ENCODE measurements at places on chromosomes 1 and 21.

GRCh38 chr1:114718661-114719423 lies 2.3 kb upstream of the NRAS start:
- no peak for DNase-seq

GRCh38 chr1:201883786-201884185 lies 4.9 kb upstream of the SHISA4 start:
- peak; percentile 45 for DNase-seq

- DNase-seq, result no peak
These were observed 23.3 kb upstream of the CASQ2 start for GRCh38 chr1:115791816-115792215.

- peak; percentile 66 for DNase-seq
These were observed at the start of gene ARHGEF16 for GRCh38 chr1:3453891-3454810. ARHGEF16 (plus strand) TSS chr1:3454665; CDS start chr1:3463085, 8,420 bp downstream.

- DNase-seq, result no peak
These were observed 164.0 kb downstream of the PRDM16 start for GRCh38 chr1:3233031-3233430.

DNA sequence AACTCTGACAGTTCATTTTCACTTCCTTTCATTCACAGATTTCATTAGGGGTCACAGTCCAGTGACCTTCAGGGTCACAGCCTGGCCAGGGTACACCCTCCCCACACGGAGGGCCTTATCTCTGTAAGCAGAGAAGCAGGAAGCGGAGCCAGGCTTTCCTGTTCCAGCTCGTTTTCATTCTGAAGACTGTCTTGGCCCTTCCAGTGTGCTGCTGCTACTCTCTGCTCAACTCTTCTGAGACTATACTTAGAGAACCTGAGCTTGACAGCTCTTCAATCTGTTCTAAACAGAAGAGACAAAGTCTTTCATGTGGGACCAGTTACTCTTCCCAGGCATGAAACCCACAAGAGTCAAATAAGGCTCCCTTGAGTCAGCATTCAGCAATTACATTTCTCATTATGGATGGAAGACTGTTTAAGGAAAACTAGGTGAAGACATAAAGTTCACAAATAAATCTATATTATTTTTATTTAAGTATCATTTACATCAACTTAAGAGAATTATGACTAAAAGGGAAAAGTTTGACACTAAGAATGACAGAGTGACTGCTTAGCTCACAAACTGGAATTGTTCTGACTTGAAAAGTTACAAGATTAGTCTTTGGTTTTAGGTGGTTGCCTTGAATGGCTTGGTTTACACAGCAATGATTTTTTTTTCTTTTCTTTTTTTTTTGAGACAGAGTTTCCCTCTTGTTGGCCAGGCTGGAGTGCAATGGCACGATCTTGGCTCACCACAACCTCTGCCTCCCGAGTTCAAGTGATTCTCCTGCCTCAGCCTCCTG lies 4.8 kb upstream of the TDRD10 start:
- DNase-seq, result no peak

DNA sequence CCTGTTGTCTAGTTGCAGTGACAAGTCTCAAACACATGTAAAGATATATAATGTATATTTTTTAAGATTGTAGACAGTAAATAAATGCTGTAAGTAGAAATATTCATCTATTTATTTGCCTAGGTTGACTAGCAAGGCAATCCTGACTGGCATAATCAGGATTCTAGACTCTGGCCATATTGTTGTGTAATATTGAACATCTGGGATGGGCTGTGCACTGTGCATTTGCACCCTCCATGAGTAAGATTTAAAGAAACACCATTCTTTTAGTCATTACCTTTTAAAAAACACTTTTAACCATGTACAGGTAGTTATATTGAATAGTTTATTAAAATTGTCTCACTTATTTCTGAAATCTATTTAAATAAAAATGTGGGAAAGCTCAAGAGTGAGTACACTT lies 32.4 kb downstream of the RASAL2 start:
- DNase-seq, result no peak

- DNase-seq, result no peak
These were observed 16.3 kb upstream of the BEND5 start for GRCh38 chr1:48792961-48793360.

GRCh38 chr1:247646867-247647266 lies 32.7 kb downstream of the OR13G1 start:
- no peak for DNase-seq

DNA sequence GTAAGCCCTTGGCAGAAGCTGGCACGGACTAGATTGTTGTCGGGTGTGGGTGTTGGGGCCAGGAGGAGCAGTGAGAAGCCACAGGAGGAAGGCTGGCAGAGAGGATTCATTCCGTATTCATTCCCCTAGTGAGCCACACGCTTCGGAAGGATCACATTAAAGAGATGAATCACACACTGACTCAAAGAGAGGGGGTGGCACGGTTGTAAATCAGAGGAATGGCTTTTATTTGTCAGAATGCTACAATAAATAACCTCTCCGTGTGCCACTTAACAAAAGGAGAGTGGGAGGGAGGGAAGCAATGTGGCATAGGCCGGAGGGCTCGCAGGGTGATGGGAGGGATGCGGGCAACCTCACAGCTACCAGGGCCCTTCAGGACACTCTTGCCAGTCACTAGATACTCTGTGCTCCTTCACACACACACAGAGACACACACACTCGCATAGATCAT lies 135.5 kb downstream of the HIVEP3 start:
- DNase-seq, result peak; percentile 84

DNA sequence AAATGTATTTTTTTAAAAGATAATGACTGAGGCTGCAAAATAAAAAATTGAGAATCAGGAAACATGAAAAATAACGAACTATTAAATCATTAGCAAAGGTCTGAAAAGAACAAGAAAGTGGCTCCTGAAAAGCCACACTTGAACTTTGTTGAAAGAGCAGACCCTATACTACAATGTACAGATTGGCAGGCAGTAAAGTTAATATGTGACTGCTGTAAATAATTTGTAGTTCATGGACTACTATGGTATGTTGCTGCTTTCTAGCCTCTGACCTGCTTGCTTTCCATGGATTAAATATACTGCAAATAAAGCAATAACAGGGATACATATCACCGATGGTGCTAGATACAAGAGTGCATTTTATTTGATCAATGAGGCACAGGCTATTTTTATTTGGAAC lies 18.6 kb downstream of the NR5A2 start:
- no peak for DNase-seq

DNA sequence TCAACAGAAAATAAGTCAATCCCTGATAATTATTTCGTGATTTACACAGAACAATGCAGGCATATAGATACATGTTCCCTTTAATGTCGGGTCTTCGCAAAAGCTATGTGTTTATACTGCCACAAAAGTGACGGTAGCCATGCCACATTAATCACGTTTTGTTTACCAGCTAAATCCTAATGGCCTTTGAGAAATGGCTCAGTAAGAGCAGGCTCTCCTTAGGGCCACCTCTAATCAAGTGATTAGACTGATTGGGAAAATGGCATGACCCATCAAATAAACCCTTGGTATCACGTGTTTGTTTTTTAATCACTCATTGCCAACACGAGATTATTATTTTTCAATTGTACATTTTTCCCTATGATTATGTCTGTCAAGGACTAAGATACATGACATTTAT lies 102.0 kb upstream of the USP25 start:
- DNase-seq, result no peak

- no peak for DNase-seq
These were observed 8.2 kb upstream of the INSL5 start for GRCh38 chr1:66809245-66809644.

Measured in adipocyte (in vitro differentiated cells).